ENCODE measurements at places on chromosomes 11 and 22. TPM values are rescaled to one million over a fixed set of nuclear protein-coding genes. Genes with fewer than 3 reads are reported as not detected.

- DNase-seq = peak; percentile 83
Observed at GRCh38 chr11:120169981-120170698, 32.2 kb upstream of the TRIM29 start.

- no peak for DNase-seq
Observed at GRCh38 chr22:30209642-30210041, 36.9 kb downstream of the LIF start.

GRCh38 chr11:69864686-69865661 is 45.8 kb upstream of the FGF3 start:
- DNase-seq = peak; percentile 77

DNA sequence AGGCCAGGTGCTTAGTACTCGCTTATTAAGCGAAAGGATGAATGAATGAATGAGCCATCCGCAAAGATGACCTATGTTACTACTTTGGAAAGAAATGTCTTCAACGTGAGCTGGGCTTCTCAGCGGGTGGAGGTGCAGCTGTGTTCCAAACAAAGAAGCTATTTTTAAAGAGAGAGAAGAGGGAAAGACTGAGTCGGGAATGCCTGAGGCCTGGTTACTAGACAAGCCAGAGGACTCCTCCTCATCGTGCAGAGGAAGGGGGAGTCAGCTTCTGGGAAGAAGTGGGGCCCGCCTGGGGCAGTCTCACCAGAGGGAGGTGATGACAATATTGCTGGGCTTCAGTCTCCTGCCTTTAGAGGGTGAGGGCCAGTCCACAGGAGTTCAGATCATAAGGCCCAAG is 30.4 kb upstream of the CD5 start:
- DNase-seq = peak; percentile 57

- no peak for DNase-seq
Observed at GRCh38 chr11:1479006-1479677, 7.4 kb downstream of the MOB2 start.

Gene SYT13
- not detected for total RNA-seq

Gene CCDC73
- not detected for total RNA-seq

Gene EEF1G
- total RNA-seq = 865 TPM

Gene AIFM3
- 2.1 TPM for total RNA-seq

Gene SMC1B
- total RNA-seq = not detected

Data from mesenteric fat pad (tissue), 1 donor.